Activated naive CD8-positive, alpha-beta T cell treated with anti-CD3 and anti-CD28 coated beads, Interleukin-2, amount 10 ng/mL, durations not matched to agents 7 days and 5 days (primary cell): ENCODE measurements at places on chromosomes 11 and 22.

DNA sequence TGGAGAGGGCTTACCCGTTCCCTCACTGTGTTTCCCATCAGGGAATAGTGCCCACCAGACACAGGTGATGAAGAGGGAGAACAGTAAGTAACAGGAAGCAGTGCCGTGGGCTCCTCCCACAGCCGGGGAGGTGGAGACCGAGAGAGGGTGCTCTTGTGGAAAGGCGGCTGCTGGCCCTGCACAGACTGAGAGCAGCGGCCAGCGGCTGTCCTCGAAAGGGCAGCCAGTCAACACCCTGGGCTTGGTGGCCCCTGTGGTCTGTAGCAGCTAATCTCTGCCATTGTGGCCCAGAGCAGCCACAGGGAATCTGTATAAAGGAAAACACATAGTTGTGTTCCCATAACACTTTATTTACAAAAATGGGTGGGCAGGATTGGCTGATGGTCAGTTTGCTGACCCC lies 121.9 kb downstream of the TBC1D22A start:
- DNase-seq, result no peak

- DNase-seq, result no peak
Measured at GRCh38 chr11:18761741-18762140, 29.9 kb downstream of the PTPN5 start.

- no peak for DNase-seq
Measured at GRCh38 chr11:120523196-120523595, 11.6 kb downstream of the GRIK4 start.

DNA sequence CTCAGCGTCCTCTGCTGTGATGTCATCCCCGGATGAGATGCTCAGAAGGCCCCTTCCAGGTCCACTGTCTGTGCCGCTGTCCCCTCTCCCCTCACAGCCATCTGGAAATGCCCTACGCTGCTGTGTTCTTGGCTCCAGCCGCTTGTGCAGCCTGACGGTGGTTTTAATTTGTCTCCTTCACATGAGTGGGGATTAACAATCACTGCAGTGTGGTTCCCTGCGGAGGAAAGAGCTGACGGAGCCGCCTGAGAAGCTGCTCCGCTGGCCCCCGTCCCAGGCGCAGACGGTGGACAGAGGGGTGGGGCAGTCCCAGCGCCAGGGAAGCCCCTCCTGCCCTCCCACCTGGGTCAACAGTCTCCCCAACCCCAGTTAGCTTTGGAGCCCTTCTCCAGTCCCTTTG lies 67.5 kb upstream of the PHF21B start:
- DNase-seq, result no peak

GRCh38 chr11:27626269-27626937 lies 73.9 kb downstream of the BDNF start:
- DNase-seq, result no peak

- no peak for DNase-seq
Measured at GRCh38 chr22:31271485-31271884, 20.8 kb downstream of the PIK3IP1 start.

GRCh38 chr22:26748845-26749244 lies 91.5 kb downstream of the MIAT start:
- DNase-seq, result no peak

DNA sequence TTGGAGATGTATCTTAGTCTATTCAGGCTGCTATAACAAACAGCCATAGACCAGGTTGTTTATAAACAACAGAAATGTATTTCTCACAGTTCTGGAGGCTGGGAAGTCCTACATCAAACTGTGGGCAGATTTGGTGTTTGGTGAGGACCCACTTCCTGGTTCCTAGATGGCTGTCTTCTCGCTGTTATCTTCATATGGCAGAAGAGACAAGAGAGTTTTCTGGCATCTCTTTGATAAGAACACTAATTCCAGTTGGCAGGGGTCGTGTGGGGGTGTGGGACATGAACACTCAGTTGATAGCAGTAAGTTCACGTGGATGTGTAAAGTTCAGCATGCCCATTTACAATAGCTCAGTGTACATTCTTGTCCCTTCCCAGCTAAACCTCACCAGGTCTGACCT lies 41.3 kb upstream of the HMGXB4 start:
- DNase-seq, result no peak
